GM04503 (cell line): ENCODE measurements at places on chromosomes 11 and 22.
A peak's percentile ranks its signal among the peaks of the same experiment; 100 is the strongest.

- no peak for DNase-seq
Measured at GRCh38 chr22:23233752-23234408, 53.6 kb downstream of the BCR start.

GRCh38 chr11:44709281-44709562, 17.5 kb upstream of the TSPAN18 start:
- no peak for DNase-seq

GRCh38 chr22:25025491-25026400, 73.2 kb downstream of the KIAA1671 start:
- DNase-seq = no peak

- DNase-seq = peak; percentile 63
Measured at GRCh38 chr22:27252282-27253049, 549.1 kb downstream of the MN1 start.

- no peak for DNase-seq
Measured at GRCh38 chr11:119384332-119384731, 2.8 kb upstream of the USP2 start.

DNA sequence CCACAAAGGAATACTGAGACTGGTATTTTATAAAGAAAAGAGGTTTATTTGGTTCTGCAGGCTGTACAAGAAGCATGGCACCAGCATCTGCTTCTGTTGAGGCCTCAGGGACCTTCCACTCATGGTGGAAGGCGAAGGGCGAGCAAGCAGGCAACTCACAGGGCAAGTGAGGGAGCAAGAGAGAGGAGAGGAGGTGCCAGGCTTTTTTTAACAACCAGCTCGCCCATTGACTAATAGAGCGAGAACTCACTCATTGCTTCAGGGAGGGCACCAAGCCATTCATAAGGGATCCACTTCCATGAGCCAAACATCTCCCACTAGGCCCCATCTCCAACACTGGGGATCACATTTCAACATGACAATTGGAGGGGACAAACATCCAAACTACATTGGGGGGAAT, 1.2 kb downstream of the PTS start:
- DNase-seq = no peak

GRCh38 chr11:27820249-27820648, 120.0 kb upstream of the BDNF start:
- peak; percentile 24 for DNase-seq

- no peak for DNase-seq
Measured at GRCh38 chr11:83047515-83048225, 24.0 kb downstream of the RAB30 start.

DNA sequence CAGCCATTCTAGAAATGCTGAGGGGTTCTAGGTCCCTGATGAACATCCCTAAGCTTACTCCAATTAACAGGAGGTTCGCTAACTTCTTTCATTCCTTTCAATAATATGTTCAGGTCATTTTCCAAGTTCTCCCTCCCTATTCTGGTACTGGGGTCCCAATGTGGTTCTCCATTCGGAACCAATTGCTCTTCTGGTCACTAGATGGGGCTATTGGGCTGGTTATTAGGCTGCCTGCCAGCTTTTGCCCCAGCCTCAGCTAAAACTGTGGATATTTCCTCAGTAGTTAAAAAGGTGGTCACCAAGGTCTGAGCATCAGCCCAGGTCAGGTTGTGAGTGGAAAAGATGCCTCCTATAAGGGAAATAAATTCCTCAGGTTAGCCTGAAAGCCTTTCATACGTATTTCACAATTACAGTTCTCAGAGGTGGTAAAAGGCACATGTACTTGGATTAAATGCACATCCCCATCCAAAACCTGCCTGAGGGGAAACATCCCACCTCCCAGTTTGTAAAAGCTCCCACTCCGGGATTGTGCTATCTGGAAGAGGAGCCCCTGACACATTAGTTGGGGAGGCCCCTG, 161.1 kb upstream of the CCDC179 start:
- no peak for DNase-seq

GRCh38 chr11:83037877-83038276, 33.8 kb downstream of the RAB30 start:
- no peak for DNase-seq

GRCh38 chr11:29127461-29127860, 889.4 kb downstream of the KCNA4 start:
- no peak for DNase-seq

DNA sequence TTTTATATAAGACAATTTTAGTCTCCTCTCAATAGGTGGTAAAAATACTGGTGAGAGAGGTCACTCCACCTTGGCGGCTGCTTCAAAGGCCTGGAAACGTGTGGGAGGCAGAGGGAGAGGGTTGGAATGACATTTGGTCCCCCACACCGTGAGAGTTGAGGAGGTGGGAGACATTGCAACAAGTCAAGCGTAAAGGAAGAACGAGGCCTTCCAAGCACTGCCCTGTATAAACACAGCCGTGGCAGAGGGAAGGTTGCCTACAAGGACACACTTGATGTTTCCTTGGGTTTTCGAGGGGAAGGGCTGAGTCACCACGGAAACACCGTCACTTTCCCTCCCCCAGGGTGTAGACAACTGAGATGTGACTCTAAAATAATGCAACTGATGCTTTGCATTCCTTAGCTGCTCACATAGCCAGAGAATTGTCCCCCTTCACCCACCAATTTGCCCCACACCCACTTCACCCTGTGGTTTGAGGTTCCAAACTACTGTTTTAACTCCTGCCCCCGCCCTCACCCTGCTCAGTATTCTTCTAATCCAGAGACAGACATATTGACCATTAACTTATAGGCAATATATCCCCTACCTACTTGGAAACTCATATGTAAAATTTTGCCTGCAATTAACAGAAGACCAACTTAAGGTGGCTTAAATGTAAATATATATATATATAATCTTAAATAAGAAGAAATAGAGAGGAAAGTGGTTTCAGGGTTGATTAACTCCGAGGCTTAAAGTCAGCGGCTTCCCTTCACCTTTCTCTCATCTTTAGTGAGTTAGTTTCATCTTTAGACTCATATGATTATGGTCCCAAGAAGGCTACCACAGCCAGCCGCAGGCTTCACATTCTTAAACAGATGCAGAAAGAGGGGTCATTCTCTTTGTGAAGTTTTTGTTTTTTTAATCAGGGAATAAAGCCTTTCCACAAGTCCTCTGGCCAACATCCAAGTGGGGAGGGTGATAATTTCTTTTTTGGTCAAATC, 54.1 kb upstream of the BDNF start:
- DNase-seq = no peak

- DNase-seq = no peak
Measured at GRCh38 chr11:67680696-67681470, 6.5 kb upstream of the ALDH3B2 start.

GRCh38 chr11:119589001-119589400, 140.0 kb downstream of the NECTIN1 start:
- DNase-seq = no peak

DNA sequence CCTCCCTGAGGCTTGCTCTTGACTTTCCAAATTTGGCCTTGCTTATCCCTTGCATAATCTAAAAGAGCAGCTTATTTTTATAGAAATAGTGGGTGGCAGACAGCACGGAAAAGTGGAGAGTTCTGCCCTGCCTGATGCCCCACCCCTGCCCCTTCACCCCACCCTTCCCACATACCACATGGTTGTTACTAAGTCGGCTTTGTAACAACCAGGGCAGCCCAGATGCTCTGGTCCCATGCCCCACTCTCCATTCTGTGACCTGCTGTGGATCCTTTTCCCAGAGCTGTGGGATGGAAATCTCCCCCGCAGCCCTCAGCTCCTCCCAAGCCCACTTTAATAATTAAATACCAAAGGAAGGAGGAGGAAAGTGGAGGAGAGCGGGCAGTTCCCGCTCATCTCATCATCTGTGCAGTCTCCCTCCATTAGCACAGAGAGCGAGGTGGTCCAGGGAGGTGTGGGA, 10.9 kb downstream of the MRGPRF start:
- no peak for DNase-seq

- DNase-seq = no peak
Measured at GRCh38 chr11:124892146-124892545, 5.5 kb downstream of the ROBO4 start.

GRCh38 chr22:31520051-31520450, 23.7 kb downstream of the SFI1 start:
- DNase-seq = no peak

DNA sequence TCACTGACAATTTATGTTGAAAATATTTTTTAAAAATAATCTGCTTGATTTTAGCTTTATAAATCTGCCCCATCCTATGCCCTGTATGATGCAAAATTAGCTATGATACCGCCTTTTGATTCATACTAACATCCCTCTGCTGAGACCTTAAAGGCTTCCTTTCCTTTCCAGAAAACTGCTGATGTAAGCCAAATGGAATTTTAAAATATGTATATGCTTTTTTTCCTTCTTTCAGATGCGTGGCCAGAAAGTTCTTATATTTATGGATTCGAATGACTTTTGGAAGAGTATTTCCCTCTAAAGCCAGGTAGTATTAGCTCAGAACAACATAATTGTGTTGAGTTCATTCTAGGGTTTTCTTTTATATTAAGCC, 34.5 kb downstream of the SFI1 start:
- DNase-seq = no peak

DNA sequence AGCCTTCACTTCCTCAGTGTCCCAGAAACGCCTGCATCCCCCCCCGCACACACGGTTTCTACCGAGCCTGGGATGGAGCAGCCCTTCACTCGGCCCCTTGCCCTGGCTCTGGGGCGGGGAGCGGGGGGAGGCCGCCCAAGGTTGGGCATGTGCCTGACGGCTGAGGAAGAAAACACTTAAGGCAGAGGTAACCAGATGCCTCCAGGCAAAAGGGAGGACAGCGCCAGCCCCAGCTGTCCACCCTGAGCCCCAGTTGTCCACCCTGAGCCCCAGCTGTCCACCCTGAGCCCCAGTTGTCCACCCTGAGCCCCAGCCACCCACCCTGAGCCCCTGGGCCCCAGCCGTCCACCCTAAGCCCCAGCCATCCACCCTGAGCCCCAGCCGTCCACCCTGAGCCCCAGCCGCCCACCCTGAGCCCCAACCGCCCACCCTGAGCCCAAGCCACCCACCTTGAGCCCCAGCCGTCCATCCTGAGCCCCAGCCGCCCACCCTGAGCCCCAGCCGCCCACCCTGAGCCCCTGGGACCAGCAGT, 3.8 kb upstream of the TTLL8 start:
- DNase-seq = no peak
